ENCODE measurements at places on chromosomes 12 and 14.

- DNase-seq, result no peak
These were observed 64.8 kb upstream of the BEGAIN start for GRCh38 chr14:100651999-100652508.

DNA sequence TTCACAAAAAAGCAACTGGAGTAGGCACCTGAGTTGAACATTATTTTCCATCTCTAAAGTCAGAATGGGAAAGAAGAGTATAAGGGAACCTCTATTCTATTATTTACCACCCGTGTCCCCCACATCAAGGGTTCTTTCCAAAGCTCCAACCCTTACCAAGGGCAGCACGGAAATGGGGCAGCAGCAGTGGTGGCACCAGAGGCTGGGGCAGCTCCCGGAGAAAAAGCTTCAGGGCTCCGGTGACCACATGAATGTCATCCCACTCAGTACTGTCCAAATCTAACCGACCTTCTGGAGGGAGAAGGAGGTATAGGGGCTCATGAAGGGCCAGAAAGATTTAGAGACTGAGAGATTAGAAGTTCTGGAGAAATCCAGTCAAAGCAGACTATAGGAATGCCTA is 5.8 kb downstream of the ARHGAP9 start:
- no peak for DNase-seq

DNA sequence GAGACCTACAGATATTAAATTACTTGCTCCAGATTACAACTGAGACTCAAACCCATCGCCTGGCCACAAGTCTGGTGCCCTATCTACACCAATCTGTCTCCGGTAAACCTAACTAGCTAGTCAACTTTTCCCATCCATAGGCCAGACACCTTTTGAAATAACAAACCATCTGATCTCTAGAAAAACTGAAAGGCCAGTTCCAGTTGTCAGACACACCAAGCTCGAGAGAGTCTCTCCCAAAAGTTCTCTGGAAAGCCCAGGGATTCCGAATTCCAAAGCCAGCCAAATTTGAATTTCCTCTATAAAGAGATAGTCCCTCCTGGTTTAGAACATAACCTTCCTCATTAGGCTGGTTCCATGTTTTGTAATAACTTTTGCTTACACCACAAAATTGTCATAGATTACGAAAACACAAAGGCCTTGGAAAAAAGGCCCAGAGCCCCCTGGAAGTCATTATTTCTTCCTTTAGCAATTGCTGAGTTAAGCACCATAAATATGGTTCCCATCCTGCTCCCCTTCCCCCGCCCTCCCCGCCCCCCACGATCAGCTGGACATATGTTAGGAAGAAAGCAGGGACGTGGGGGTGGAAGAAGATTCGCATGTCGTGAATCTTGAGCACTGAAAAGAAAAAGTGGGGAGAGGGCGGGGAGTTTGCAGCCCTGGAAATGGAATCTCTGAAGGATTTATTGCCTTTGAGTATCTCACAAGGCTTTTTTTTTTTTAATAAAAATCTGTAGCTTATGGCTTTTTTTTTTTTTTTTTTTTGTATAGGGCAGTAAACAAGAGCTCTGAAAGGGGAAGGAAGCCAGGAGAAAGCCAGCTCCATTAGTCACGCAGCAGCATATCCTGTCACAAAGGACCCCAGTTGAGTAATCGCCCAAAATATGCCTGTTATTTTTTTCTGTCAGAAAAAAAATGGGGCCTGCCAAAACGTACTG is 110.4 kb downstream of the ZFP36L1 start:
- DNase-seq, result peak; percentile 48

DNA sequence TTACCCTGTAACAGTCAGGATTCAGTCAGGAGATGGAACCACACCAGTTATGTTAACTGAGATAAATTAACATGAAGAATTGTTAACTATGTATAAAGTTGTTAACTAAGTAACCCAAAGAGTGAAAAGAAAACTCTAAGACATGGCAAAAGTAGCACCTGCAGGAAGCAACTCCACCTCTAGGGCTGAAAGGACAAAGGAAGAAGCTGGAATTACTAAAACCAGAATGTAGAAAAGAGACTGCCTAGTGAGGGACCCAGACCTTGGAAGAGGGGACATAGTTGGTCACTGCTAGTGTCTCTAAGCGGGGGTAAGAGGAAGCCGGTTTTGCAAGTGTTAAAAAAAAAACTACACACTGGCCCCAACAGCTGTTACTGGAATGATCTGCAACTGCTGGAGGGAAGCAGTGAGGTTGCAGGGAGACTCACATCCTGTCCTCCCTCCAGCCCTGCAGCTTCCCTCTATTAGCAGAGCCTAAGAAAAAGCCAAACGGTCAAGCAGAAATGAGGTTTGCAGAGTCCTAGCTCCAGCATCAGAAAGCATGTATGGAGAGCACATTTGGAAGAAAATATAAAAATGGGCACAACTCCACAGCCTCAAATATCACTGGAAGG is 39.8 kb downstream of the GPR135 start:
- no peak for DNase-seq

DNA sequence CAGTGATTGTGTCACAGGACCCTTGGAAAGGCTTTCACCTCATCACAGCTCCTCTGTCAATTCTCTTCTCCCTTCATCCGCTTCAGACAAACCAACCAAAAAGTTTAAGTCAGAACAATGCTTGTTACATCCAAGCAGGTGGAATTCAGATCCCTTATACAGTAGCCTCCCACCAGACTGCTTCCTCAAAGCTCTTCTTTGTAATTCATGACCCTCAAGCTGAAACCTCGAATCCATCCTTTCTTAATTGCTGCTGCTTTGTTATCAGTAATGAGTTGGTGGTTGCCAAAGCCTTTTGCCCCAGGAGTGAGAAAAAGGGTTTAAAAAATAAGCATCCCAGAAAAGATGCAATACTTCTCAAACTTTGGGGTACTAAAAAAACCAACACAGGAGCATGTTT is 9.5 kb downstream of the BEST3 start:
- DNase-seq, result no peak

DNA sequence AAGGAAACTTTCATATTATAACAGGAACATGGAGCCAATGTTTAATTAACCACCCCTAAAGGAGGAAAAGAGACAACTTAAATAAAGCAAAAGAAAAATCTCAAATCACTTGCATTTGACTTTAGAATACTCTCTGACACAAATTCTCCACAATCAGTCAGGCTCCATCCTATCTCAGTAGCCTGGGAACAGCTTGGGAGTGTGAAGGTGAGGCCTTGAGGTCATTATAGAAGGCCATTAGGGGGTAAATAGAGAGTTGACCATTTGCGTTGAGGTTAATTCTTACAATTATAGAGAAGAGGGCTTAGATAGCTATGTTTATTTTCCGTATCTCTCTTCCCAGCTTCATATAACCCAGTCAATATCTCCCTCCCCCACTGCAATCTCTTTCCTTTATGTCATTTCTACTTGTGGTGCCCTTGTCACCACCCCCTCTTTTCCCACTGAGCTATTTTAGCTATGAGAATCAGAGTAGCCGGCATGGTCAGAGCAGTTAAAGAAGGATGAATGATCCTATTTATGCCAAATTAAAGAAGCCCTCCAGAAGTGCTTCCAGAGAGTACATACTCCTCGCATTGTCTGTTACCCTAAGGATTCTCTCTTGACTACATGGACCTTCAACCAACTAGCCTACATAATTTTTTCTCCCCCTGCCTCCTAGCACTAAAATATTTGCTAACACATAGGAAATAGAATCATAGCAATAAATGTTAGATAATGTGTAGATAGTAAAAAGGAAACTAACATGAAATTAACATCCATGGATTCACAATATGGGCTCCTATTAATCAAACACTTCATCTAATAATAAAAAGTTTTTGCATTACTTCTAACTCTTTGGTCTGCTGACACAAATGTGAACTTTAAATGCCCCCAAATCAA is 135.2 kb upstream of the KRR1 start:
- no peak for DNase-seq

DNA sequence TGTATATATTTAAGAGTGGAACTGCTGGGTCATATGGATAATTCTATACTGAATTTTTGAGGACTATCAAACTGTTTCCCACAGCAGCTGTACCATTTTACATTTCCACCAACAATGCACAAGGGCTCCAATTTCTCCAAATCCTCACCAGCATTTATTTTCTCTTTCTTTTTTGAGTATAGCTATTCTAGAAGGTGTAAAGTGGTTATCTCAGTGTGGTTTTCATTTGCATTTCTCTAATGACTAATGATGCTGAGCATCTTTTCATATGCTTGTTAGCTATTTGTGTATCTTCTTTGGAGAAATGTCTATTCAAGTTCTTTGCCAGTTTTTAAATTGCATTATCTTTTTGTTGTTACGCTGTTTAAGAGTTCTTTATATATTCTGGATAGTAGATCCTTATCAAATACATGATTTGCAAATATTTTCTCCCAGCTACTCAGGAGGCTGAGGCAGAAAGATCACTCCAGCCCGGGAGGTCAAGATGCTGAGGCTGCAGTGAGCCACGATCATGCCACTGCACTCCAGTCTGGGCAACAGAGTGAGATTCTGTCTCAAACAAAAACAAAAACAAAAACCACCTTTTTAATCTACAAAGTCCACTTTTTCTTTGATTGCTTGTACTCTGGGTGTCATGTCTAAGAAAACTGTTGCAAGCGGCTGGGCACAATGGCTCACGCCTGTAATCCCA is 32.8 kb downstream of the GTF2A1 start:
- DNase-seq, result no peak

DNA sequence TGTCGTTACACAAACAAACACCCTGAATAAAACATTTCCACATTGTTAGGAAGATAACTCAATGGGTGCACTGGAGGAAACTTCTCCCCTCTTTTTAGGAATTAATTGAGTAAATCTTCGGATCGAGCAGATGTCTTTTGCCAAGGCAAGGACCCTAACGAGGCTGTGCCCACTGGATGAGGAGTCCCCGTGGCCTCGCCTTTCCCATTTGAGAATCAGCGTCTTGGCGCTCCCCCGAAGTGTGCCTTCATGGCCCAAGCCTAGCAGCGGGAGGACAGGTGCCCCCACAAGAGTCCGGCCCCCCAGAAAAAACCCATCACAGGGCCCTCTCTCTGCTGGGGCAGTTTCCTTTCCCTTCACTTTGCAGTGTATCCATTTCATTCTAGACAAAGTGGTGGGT is 246.6 kb downstream of the BCL11B start:
- DNase-seq, result no peak

- DNase-seq, result no peak
These were observed 14.1 kb downstream of the PPFIBP1 start for GRCh38 chr12:27537855-27538675.

- DNase-seq, result no peak
These were observed 50.5 kb downstream of the FAM222A start for GRCh38 chr12:109764123-109764522.

DNA sequence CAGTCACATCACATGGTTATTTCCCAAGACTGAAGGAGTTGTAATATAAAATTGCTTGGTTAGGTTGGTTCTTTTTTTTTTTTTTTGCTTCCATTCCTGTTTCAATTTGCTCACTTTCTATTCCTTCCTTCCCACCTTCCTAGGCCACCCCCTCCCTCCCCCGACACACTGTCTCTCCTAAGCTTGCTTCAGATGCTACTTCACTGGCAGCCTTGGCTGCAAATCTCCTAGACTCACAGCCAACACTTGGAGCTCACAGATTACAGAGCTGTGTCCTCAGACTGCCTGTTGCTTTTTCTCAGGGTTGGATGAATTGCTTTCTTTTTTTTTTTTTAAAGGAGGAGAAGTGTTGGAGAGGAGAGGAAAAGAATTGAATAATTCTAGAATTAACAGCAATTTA is 77.3 kb upstream of the GRIN2B start:
- DNase-seq, result no peak

- peak; percentile 89 for DNase-seq
These were observed 58.1 kb upstream of the CCND2 start for GRCh38 chr12:4215229-4216186.

GRCh38 chr12:124780752-124781685 is 82.6 kb downstream of the SCARB1 start:
- no peak for DNase-seq

DNA sequence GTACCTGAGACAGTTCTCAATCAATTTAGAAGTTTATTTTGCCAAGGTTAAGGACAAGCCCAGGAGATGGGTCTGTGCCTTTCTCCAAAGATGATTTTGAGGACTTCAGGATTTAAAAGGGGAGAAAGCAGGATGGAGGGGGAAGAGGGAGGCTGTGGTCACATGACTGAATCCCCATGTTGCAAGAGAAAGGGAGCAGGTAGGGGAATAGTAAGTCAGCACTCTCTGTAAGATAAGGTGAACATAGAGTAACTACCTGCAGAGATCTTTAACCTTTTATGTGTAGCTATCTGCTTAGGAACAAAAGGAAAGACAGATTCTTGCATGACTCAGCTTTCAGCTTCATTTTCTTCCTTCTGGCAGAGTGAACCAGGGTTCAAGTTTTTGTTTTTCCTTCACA is 25.9 kb downstream of the DGLUCY start:
- no peak for DNase-seq

DNA sequence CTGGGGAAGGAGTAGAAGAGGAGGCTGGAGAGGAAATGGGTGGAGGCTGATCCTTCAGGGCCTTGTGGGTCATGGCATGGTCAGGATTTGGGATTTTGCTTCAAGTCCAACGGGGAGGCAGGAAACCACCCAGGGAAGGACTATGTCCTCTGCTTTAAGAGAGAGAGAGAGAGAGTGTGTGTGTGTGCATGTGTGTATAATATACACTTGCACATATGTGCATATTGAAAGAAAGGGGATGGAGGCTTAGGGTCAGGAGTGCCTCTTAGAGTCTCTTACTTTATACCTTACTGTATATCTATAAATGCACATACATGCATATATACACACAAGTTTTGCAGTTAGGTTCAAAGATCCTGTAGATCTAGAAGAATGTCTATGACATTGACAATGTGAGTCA is 94.8 kb downstream of the RGS6 start:
- DNase-seq, result no peak

- no peak for DNase-seq
These were observed 421.1 kb downstream of the VRK1 start for GRCh38 chr14:97218274-97218673.

DNA sequence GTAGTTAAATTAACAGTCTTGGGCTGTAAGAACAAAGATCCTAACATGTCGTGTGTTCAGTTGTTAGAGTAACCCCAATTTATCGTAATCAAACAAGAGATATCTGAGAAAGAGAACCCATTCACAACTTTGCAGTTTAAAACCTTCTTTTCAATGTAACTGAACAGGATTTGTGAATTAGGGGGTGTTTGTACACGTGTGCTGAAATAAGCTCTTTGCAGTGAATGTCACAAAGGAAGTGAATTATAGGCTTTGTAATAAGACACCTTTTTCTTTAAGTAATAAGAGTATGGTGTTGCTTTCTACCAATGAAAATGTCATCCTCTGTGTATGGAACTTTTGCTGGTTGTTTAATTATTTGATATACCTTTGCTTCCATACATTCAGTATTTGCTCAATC is 114.0 kb downstream of the ALX1 start:
- no peak for DNase-seq

- no peak for DNase-seq
These were observed 485 bp upstream of the PSME1 start for GRCh38 chr14:24135584-24135833.

DNA sequence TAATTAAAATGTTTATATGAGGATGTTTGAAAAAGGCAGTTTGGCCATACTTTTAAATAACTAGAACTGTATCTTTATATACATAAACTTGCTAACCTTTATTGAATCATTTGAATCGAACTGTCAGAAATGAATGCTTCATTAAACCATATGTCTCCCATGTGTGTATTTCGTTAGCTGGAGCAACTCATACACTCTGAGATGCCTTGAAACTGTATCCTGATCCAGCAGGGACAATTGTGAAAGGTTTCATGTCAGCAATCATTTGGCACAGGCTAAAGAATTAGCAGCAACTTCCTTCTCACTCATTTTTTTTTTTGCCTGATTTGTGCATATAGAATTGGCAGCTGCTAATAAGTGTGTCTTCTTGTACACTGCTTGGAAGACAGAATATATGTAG is 109.9 kb downstream of the NAV3 start:
- no peak for DNase-seq

Measured in GM12878 (cell line).